ENCODE measurements at places on chromosomes 5 and 9.

- no peak for DNase-seq
These were observed 12.7 kb downstream of the CSF2 start for GRCh38 chr5:132086277-132086794.

DNA sequence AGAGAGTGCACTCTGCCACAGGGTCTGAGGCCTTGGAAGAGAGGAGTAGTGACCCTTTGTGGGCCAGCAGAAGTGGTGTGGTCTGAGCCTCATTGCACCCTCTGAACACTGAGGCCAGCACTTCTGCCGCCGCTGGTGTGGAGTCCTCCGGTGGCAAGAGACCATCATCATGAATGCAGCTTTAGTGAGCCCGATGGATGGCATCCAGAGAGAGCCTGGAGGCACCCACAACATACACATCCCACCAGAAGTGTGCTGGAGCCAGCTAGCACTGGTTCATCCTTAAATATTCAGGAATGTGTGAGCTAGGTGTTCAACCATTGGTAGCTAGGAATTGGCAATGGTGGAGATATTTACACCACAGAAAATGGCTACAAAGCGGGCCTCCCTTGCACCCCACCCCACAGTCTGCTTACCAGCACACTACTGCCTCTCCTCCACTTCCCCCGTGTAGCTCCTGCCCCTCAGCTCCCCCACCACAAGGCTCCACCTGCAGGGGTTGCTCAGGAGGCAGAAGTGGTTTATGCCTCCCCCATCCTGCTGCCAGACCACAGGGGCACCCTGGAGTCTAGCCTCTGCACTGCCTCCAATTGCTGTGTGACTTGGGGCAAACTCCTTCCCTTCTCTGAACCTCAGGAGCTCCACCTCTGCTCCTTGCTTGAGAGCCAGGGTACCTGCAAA, 16.4 kb downstream of the SLC6A7 start:
- no peak for DNase-seq

- DNase-seq = no peak
These were observed 61.9 kb upstream of the IGFBPL1 start for GRCh38 chr9:38486056-38486615.

DNA sequence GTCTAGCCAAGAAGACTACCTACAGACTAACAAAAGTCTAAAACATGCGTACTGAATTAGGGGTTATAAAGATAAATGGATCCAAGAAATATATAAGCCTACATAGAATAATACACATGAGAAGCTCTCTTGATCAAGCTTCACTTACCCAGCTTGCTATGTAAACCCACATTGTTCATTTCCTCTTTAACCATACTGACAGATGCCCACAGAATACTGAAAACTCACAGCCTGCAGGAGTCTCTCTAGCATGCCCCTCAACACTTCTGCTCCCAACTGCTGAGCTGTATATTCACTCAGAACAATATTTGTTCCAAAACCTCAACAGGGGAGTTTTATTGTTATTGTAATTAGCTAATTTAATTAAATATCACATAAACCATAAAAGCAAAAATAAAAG, 52.4 kb downstream of the RFX3 start:
- DNase-seq = no peak

DNA sequence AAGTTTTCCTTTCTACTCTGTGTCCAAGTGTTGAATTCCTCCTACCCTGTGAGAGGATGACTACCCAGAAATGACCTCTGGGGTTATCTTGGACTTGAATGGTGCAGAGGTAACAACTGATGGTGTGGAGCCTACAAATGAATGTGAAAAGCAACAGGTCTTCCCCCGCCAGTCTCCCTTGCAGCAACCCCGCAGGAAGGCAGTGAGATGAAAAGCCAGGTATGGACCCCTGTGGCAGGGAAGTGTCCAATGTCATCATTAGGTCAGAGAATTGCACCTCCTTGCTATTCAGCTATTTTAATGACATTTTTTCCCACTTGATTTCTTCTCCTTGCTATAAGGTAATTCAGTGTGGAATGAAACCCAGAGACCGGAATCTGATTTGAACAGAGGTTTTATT, 58.5 kb downstream of the MAT2B start:
- no peak for DNase-seq

DNA sequence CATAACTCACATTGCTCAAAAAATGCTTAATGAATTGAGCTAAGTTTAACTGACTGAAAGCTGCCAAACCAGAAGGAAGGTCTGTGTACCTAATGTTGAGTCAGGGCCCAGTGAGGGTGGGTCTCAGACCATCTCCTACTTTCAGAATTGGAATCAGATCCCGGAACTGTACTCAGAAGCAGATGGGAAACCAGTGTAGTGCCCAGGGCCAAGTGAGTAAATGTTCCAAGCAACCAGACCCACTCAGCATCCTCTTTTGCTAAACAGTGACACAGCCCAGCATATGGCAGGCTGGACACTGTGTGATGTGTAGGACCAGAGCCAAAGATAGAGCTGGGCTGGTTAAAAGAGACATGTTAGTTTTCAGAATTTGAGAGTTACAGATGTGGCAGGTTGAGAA, 94.1 kb downstream of the PLCXD3 start:
- DNase-seq = no peak

DNA sequence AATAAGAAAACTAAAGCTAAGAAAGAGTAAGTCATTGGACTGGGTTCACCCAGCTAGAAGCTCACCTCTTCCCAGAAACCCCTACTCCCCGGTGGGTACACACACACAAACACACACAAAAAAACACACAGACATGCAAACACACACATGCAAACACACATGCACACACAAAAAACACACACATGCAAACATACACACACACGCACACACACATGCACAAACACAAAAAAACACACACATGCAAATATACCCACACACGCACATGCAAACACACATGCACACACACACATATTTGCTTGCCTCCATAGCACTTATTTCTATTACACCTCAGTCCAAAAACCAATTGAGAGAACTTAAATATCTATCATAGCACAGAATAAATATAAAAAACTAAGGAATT, 26.1 kb downstream of the RETREG1 start:
- no peak for DNase-seq

DNA sequence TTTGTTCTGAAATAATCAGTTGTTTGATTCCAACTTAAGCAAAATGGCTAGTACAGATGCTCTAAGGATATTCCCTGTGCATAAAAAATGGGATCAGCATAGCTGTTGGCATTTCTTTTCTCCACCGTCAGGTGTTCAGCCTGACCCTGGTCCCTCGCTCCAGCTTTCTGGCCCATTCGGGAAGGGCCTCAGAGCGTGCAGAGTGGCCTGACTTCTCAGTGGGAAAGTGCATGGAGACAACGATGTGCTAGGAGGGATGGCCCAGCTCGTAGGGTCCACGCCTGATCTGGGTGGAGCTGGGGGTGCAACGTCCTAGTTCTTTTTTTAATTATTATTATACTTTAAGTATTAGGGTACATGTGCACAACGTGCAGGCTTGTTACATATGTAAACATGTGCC, 319.1 kb upstream of the IRX4 start:
- no peak for DNase-seq

- DNase-seq = no peak
These were observed 36.9 kb upstream of the PIP5K1B start for GRCh38 chr9:68668127-68668526.

GRCh38 chr5:106640511-106640910, 1030.2 kb downstream of the EFNA5 start:
- DNase-seq = no peak

- no peak for DNase-seq
These were observed 280.7 kb upstream of the ZNF608 start for GRCh38 chr5:125026867-125027731.

- no peak for DNase-seq
These were observed 57.4 kb downstream of the TMEM38B start for GRCh38 chr9:105751761-105752160.

DNA sequence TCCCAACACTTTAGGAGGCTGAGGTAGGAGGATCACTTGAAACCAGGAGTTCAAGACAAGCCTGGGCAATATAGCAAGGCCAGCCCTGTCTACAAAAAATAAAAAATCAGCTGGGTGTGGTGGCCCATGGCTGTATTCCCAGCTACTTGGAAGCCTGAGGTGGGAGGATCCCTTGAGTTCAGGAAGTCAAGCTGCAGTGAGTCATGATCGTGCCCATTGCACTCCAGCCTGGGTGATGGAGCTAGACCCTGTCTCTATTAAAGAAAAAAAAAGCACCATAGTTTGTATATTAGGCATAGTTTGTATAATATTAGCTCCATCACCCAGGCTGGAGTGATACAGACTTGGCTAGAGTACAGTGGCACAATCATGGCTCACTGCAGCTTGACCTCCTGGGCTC, 9.6 kb upstream of the NME5 start:
- no peak for DNase-seq

DNA sequence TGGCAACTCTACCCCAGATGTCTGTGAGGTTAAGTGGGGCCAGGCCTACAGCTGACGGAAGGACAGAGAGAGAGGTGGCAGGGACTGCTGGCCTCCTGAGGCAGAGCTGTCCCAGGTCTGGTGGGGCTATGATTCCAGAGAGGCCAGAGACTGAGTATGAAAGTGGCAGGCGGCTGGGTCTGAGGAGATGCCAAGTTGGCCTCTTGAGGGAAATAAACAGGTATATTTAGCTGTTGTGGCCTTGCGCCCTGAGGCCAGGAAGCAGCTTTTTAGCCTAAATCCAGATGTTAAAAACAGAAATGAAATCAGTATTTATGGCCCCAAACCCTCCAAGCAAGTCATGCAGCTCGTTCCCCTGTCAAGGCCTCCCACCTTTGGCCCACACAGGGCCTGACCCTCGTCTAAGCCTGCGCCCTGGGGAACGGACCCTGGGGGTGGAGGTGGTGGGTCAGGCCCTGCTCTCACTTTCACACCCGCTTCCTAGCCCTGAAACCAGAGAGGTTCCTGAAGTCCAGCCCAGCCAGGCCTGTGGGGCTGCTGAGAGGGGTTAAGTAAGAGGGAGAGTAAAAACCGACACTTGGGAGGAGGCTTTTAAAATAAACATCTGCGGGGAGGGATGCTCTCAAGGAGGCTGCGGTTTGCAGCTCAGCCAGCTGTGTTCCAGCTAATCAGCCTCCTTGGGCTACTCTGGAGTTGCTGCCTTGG, 18.7 kb downstream of the PCDHGC5 start:
- DNase-seq = no peak

GRCh38 chr5:68875351-68875750, 218.5 kb upstream of the SLC30A5 start:
- DNase-seq = no peak

- DNase-seq = no peak
These were observed 232.5 kb upstream of the MSX2 start for GRCh38 chr5:174491761-174492350.

DNA sequence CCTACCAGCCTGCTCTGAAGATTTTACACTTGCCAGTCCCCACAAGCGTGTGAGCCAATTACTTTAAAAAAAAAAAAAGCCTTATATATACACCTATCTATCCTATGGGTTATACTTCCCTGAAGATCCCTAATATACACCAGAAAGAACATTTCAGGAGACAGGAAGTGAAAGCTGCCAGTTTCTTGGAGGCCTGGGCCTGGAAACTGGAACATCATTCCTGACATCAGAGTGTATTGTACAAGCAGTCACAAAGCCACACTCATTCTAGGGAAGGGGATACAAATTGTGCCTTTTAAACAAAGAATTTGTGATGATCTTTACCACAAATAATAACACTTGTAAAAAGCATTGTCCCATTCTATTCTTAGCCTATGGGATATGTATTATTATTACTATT, 98.3 kb upstream of the FBN2 start:
- DNase-seq = no peak

DNA sequence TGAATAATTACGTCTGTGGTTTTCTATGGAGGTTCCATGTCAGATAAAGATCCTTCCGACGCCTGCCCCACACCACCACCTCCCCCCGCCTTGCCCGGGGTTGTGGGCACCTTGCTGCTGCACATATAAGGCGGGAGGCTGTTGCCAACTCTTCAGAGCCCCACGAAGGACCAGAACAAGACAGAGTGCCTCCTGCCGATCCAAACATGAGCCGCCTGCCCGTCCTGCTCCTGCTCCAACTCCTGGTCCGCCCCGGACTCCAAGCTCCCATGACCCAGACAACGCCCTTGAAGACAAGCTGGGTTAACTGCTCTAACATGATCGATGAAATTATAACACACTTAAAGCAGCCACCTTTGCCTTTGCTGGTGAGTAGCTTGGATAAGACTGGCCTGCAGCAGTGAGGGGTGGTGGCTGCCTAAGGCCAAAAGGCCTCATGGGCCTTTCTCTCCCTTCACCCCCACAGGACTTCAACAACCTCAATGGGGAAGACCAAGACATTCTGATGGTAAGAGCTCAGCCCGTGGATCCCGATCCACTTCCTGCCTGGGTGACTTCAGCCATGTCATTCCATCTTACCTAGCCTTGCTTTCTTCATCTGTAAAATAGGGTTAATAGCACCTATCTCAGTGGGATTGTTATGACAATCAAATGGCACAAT, at the start of gene IL3:
Gene IL3 (plus strand): TSS at position 155 of the 661 bp plus-strand sequence. CDS start 52 bp downstream, at position 207.
- DNase-seq = no peak

DNA sequence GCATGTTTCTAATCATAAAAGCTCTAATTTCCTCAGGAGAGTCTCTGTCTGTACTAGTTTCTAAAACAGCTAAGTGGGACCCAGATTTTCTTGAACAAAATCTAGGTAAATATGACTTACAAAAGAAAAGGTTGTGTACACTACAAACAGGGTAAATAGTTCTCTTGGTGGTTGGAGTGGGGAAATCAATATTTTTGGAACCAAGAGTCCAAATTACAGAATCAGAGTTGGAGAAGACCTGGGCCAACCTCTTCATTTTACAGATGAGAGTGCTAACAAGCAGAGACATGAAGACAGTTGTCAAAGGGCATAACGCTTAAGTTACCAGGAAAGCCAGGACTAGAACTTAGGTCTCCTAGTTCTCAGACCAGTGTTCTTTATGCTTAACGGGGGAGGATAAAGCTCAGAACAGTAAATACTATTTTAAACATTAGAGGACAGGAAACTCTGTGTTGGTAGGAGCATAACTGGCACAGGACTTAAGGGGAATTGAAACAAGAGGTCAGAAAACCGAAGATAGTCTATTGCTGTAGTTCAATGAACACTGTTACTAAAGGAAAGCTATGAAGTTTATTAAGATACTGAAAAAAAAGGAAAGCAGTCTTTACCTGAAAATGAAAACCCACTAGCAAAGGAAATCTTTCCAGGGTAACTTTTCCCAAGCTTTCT, 9.3 kb upstream of the GOLGA1 start:
- DNase-seq = no peak

DNA sequence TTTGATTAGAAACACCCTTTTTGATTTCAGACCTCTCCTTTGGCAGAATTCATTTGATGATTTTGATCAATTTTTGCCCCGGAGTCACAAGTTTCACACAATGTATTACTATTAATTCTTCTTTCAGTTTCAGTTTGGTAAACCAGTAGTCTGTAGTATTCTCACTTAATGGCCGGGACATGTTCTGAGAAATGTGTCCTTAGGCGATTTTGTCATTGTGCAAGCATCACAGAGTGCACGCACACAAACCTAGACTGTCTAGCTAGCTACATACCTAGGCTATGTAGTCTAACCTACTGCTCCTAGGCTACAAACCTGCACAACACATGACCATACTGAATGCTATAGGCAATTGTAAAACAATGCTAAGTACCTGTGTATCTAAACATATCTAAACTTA, 662.5 kb downstream of the IRX1 start:
- DNase-seq = no peak

DNA sequence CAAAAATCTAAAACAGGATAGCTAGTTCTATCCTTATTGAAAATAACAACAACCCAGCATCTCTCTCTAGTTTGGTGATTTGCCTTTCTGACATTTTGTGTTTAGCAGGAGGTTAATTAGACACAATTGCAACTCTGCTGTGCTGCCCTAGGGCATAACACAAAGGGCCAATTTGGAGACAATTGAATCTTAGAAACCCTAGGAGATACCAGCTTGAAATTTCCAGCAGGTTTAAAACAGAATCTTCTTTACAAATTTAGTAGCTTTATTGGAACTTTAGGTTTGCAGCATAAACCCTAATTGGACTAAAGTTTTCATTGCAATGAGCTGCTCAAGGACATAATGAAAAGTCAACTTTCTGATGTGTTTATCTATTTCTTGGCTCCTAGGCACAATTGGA, 166.7 kb upstream of the FER start:
- no peak for DNase-seq

Measured in NCI-H1092 (cell line).